ENCODE measurements at places on chromosomes 12 and 14.

DNA sequence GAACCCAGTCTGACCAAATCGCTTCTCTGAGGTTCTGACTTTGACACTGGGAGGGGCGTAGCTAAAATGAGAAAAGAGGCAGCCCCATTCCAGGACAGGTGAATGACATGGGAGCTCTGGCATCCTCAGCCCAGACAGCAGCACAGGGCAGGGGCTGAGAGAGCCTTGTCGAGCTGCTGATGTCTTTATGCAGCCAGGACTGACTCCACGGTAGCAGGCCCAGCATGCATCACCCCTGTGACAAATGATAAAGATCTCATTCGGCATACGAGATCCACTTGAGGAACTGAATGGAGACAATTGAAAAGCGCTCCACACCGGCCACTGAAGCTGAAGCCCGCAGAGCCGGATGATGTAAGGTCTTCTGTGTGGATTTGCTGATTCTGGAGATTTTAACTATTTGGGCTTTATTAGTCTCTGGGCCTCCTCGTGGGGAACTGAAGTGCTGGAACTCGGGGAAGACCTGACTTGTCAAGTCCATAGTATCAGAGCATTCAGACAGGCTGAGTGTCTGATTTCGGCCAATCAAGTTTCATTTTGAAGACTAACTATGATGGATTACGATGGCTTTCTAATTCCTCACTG is 56.9 kb upstream of the MAP1LC3B2 start:
- DNase-seq = no peak

- DNase-seq = no peak
Observed at GRCh38 chr12:116694653-116695463, 43.0 kb downstream of the SPRING1 start.

- DNase-seq = no peak
Observed at GRCh38 chr14:59677771-59678231, 101.2 kb upstream of the CCDC175 start.

GRCh38 chr14:90088176-90088575 is 26.4 kb downstream of the KCNK13 start:
- no peak for DNase-seq

- DNase-seq = no peak
Observed at GRCh38 chr12:40049268-40049667, 56.6 kb downstream of the SLC2A13 start.

- no peak for DNase-seq
Observed at GRCh38 chr12:74499192-74499591, 38.4 kb upstream of the ATXN7L3B start.

GRCh38 chr14:61188196-61188595 is 92.9 kb downstream of the TMEM30B start:
- no peak for DNase-seq

DNA sequence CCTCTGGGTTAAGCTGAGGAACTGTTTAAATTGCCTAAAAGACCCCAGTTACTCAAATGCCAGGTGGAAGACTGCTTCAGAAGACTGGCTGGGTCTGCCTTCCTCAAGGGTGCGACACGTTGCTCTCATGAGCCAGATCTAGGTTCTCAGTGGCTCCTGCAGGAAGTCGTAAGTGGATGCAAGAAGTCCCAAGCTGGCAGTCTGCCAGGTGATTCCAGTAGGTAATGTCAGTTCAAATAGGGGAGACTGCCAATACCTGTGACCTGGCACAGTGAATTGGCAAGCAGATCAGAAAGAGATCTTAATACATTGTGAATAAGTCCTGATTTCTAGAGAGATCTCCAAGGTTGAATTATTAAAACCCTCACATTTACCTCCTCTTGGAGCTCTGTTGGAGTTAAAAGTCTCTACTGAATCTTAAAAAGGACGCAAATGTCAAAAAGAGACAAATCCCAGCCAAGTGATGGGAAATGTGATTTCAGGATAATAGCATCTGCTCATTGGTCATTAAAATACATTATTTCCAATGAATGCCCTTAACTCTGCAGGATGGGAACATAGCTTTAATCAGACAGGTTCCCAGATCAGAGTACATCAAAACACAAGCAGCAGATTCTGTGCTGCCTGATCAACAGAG is 98.8 kb upstream of the FRMD6 start:
- no peak for DNase-seq

DNA sequence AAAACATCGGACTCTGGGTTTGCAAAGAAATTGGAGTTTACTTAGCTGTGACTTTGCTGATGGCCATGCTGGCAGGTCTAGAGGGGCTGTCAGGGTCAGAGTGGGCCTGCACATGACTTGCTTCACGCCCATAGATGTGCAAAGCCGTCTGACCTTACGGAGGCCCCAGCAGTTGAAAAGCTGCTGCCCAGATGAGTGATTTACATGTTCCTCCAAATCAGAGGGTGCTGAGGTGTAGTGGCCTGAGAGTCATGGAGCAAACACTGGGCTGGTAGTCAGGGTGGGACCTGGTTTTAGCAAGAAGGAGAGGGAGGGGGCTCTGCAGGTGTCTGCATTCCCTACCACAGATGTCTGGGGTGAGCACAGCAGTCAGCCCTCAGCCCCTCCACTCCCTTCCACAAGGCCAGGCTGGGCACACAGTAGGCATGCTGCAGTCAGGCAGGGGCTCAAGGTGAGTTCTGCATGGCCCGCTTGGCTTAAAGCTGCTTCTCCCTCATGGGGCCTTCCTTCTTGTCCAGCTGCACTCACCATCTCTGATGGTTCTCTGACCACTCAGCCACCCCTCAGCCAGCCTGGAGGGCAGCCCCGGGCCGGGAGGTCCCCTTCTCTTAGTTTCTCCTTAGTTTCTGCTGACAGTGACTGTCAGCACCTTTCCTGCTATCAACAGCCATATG is 34.2 kb upstream of the EML1 start:
- no peak for DNase-seq

- peak; percentile 63 for DNase-seq
Observed at GRCh38 chr14:104094709-104095425, 9.4 kb downstream of the ASPG start.

DNA sequence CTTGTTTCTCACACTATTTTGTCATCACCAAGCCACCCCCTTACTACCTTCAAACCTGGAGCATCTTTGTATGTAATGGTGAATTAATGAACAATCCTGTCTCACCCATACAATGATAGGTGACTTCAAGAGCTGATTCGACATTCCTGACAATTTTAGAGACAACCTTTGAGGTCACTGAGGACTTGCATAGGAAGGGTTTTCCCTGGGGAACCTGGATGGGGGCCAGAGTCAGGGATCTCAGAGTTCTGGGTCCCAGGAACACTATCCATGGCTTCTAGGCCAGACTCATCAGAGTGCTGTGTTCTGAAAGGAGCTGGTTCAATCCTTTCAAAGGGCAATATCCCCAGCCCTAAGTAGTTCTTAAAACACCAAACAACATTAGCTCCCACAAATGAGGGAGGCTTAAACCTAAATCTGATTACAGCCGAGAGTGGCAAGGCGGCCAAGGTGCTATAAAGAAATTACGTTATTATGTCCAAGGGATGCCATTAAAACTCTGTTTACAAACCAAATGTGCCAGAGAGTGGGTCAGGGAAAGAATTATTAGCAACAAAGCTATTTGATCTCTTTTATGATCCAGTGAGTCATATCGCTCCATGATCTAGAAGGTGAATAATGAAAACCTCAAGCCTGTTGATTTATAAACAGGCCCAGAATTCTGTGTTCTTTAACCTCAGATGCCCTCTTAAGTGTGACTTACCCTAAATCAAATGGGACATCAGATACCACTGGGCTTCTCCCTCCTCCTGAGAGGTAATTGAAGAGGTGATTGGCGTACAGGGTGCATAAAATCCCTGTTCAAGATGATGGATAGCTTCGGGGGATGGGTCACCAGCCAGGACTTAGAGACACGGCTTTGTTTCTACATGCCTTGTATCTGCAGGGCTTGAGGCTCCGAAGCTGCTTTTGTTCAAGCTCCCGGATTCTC is 230.2 kb upstream of the TBX3 start:
- no peak for DNase-seq

DNA sequence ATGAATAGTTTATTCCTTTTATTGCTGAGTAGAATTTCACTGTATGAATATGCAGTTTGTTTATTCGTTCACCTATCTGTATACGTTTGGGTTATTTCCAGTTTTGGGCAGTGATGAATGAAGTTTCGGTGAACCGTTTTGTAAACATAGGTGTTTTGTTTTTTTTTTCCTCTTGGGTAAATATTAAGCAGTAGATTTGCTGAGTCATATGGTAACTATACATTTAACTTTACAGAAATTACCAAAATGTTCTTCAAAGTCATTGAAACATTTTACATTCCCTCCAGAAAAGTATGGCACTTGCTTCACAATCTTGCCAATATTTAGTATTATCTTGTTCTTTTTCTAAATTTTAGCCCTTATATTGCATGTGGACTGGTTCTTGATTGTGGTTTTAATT is 3.8 kb upstream of the ABCC9 start:
- DNase-seq = no peak

GRCh38 chr12:64696080-64696741 is 63.0 kb downstream of the GNS start:
- peak; percentile 20 for DNase-seq

GRCh38 chr12:128853600-128854197 is 421 bp downstream of the GLT1D1 start:
- no peak for DNase-seq

GRCh38 chr12:6424008-6424347 is 20.8 kb upstream of the CD27 start:
- DNase-seq = no peak

DNA sequence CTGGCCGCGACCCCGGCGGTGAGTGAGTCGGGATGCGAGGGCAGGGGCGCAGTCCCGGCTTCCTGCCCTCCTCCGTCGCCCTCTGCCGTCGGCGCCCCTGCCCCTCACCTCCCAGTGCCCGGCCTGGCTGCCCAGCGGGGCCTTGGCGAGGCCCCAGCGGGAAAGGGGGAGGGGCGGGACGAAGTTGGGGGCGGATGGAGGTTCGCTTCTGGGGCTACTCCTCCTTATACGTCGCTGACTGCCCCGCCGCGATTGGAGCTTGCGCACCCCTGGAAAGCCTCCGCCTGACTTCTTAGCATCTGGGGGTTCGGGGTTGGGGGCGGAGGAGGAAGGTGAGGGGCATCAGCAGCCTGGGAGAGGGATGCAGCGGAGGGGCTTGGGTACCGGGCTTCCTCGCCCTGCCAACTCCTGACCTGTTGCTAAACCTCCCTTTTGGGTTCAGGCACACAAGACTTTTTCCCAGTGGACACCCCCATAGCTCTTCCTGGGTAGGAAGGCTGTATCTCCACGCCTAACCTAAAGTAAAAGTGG is 406 bp downstream of the TMEM263 start:
- peak; percentile 40 for DNase-seq

DNA sequence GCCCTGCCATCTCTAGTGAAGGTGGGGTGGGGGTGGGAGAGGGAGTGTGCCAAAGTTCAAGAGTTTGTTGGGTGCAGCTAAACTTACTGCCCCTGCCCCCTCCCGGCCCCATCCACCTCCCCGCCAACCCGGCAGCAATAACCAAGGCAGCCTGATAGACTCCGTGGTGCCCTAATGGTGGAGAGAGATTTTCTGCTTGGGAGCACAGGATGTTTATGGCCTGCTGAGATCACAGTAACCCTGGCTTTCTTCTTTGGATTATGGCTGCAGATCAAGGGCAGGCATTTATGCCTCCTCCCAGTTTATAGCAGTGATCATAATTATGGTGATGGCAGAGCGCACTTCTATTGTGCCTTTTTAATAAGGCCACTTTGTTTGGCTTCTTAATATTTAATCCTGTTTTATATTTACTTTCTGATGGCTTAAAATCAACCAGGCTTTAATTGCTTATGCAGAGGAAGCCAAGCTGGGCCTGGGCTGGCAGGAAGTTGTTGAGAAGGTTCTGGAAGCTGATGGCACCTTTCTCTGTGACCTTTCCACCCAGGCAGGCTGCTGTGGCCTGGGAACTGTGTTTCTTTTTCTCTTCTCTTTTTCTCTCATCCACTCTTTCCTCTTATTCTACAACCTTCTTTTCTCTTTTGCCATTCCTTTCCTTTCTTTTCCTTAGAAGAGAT is 256.8 kb upstream of the FKBP4 start:
- no peak for DNase-seq

GRCh38 chr12:112908548-112908947 is 1.8 kb downstream of the OAS1 start:
- peak; percentile 9 for DNase-seq

DNA sequence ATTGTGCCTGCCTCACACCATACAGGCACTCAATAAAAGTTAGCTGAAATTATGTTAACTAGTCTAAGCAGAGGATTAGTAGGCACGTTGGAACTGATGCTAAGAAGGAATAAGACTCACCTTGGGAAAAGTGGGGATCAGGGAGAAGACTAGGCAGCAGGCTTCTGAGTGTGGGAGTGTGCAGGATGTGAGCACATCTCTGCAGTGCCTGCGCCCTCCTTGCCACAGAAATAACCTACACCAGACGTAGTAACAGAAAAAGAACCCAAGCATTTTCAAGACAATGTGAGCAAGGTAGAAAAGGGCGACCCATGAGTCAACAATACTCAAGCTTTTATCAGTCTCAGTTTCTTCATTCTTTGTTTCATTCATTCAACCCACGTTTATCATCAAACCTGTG is 113.9 kb downstream of the CACNA1C start:
- DNase-seq = no peak

DNA sequence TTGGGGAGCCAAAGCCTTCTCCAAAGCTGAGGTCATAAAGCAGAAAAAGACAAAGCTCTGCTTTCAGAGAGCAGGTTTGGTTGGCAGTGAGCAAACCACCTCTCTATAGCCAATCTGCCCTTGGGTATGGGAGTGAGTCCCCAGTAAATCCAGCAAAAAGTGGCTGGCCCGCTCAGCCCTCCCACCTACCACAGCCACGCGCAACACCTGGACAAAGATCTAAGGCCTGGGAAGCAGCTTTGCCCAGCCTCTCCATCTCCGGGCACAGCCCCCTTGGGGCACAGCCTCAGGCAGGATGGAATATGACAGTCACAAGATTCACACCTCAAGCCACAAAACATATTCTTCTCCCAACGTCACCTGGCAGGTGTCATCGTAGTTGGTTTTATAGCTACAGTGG is 211.7 kb upstream of the EEA1 start:
- no peak for DNase-seq

- no peak for DNase-seq
Observed at GRCh38 chr14:68394764-68395143, 398.1 kb downstream of the ZFP36L1 start.

- no peak for DNase-seq
Observed at GRCh38 chr14:75297411-75298040, 18.9 kb downstream of the FOS start.

- DNase-seq = no peak
Observed at GRCh38 chr12:99985631-99986030, 895 bp upstream of the ANKS1B start.

- no peak for DNase-seq
Observed at GRCh38 chr14:90836692-90837063, 20.4 kb upstream of the TTC7B start.

DNA sequence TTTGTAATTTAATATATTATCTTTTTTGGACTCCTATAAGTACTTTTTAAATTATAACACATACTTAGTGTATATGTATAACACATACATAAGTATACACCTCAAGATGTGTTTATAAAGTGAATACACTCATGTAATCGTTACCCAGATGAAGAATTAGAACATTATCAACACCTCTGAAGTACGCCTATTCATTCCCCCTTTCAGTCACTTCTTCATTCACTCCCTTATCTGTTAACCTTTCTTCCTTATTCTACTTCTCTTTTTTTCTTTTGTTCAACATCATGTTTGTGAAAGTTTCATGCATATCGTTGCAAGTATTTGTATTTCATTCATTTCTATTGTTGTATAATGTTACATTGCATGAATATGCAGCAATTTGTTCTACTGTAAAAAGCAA is 98.5 kb downstream of the ARID2 start:
- DNase-seq = no peak
